ENCODE measurements at places on chromosomes 5 and 9.

- DNase-seq: no peak
Measured at GRCh38 chr9:85949586-85950335, 8.8 kb downstream of the NAA35 start.

- DNase-seq: no peak
Measured at GRCh38 chr9:70003901-70004714, 39.5 kb upstream of the MAMDC2 start.

DNA sequence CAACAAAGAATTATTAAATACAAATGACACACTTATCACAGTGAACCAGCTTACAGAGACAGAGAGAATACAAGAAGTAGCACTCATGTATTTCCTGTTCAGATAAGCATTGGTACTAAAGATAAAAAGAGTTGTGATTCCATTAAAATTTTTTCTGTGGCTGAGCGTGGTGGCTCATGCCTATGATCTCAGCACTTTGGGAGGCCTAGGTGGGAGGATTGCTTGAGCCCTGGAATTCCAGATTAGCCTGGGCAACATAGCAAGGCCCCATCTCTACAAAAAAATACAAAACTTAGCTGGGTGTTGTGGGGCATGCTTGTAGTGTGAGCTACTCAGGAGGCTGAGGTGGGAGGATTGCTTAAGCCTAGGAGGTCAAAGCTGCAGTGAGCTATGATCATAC lies 32.9 kb downstream of the FCHO2 start:
- no peak for DNase-seq

GRCh38 chr9:237141-237857 lies 22.6 kb downstream of the DOCK8 start:
- DNase-seq: no peak

DNA sequence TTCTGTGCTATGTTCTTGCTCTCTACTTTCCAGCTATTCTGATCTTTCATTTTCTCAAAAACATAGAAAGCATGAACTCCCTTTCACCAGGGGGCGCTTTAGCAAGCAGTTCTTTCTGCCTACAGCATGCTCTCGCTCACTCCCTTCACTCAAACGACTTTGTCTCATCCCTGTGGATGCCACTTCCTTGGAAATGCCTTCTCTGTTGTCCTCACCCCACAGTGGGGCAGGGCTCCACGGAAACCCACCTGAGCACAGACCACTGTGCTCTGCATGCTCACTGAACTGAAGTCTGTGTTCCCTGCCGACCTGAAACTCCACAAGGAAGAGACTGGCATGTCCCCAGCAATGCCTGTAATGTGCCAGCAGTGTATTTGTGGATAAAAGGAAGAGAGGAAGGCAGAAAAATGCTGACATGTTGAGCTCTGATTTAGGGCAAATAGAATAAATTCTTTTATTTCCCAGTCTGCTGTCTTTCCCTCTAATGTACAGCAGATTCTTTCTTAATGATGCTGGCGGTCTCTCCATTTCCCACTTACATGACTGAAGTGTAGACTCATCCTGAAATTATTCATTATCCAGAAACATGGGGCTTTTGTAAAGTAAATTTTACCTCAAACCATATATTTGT lies 4.9 kb upstream of the ROR2 start:
- DNase-seq: peak; percentile 74

GRCh38 chr5:65779643-65780042 lies 57.6 kb downstream of the NLN start:
- DNase-seq: no peak

Data from NCI-H526 (cell line).